ENCODE measurements at places on chromosomes 13 and 19.

- no peak for DNase-seq
These were observed 112.3 kb upstream of the ZNF507 start for GRCh38 chr19:32233091-32233490.

DNA sequence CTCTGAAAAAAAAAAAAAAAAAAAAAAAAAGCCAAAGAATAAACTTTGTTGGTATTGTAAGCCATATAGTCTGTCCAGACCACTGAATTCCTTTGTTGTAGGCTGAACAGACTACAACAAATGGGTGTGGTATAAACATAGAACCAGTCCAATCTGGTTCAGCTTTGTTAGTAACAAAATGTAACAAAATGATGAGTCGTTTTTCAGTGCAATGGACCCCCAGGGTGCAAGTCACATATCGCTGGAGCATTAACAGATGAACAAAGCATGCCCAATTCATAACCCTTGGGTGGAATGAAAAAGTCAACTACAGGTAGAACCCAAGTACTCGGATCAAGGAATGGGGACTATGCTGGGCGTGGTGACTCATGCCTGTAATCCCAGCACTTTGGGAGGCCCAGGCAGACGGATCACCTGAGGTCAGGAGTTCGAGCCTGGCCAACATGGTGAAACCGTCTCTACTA is 13.6 kb upstream of the FCHO1 start:
- DNase-seq = no peak

- DNase-seq = no peak
These were observed 4.3 kb downstream of the OR7A5 start for GRCh38 chr19:14830702-14831101.

DNA sequence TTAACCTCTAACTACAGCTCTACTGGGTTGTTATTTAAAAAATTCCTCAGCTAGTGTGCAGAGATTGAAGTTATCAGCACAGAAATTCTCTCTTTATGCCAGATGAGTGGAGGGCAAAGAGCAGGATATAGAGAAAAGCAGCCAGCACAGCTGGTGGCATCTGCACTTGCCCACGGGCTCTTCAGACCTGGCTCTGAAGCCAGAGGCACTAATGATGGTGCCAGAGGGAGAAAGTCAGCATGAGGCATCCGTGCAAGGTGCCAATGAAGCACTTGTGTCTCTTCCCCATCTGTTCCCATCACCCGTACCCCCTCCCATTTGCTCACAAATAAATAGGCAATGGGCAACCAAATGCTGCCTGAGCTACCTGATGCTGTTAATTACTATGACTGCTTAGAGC is 138.9 kb downstream of the OLFM4 start:
- DNase-seq = no peak

- DNase-seq = no peak
These were observed 601.8 kb downstream of the SLITRK6 start for GRCh38 chr13:85197431-85197830.

GRCh38 chr19:3844596-3844995 is 24.2 kb downstream of the ZFR2 start:
- no peak for DNase-seq

- peak; percentile 31 for DNase-seq
These were observed 583 bp upstream of the ZNF480 start for GRCh38 chr19:52296400-52296772.

GRCh38 chr13:99463646-99464397 is 37.5 kb upstream of the TM9SF2 start:
- no peak for DNase-seq

DNA sequence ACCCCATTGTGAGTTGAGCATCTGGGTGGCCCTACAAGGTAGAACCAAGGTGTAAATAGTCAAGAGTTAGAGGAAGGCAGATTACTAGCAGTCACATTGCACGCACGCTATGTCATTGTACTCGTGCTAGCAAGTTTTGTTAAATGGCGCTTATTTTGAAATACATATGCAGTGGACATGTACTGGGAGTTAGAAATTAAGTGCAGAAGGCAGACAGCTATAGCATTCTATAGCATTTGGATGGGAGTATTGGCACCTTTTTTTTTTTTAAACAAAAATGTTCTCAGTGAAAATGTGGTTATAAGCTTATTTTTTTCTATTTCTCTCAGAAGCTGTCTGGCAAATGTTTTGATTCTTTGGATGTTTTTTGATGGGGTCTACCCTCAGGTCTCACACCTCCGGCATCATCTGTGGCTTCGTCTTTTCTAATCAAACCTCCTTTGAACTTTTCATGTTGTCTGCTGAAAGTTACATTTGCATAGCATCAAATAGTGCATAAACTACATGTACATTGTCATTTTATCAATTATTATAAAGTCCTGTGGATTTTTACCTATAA is 68.1 kb downstream of the ARHGEF7 start:
- DNase-seq = no peak

- no peak for DNase-seq
These were observed 41.7 kb upstream of the WDFY2 start for GRCh38 chr13:51542346-51543242.

- no peak for DNase-seq
These were observed 45.2 kb upstream of the URI1 start for GRCh38 chr19:29896802-29897201.

- no peak for DNase-seq
These were observed 190.7 kb downstream of the DNAJC15 start for GRCh38 chr13:43214124-43214523.

DNA sequence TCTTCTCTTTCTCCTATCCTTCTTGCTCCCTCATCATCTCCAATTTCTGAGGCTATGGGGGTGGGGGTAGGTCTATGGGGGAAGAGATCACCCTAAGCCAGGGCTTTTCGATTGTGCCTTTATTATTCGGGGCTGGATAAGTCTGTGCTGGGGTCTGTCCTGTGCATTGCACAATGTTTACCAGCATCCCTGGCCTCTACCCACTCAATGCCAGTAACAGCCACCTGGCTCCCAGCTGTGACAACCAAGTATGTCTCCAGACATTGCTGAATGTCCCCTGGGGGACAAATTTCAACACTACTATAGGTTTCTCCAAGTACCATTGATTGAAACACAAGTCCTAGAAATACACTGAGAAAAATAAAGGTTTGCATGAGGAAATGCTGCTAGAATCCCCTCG is 13.2 kb downstream of the CBY2 start:
- no peak for DNase-seq

DNA sequence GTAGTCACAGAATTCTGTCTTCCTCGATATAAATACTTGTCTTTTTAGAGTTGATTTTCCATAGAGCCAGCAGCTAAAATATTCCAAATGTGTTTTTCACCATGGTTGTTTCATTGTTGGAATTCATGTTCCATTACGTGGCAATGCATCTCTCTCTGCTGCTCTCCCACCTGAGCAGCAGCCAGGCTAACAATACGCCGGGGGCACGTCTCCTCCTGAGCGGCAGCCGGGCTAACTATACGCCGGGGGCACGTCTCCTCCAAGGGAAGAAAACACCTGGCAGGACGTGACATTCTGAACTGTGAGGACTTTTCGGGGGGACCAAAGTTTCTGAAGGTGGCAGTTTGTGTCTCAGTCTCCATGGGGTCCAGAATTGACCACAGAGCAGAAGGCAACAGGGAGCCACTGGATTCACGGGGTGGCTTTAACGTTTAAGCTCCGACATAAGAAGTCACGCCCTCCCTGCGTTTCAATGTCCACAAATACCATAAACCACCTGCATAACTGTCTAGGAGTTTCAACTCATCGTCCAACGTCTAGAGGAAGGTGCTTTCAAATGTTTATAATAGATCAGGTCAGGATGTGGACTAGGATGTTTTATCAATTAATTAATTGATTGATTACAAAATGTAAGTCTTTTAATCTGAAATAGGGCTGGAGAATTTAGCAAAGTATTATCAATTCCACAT is 15.1 kb downstream of the PLPP2 start:
- DNase-seq = no peak

GRCh38 chr13:49998714-49999624 is 2.1 kb downstream of the TRIM13 start:
- no peak for DNase-seq

GRCh38 chr13:39233519-39233918 is 195.3 kb downstream of the NHLRC3 start:
- DNase-seq = no peak

- no peak for DNase-seq
These were observed 6.9 kb upstream of the FBXL3 start for GRCh38 chr13:77033717-77034302.

DNA sequence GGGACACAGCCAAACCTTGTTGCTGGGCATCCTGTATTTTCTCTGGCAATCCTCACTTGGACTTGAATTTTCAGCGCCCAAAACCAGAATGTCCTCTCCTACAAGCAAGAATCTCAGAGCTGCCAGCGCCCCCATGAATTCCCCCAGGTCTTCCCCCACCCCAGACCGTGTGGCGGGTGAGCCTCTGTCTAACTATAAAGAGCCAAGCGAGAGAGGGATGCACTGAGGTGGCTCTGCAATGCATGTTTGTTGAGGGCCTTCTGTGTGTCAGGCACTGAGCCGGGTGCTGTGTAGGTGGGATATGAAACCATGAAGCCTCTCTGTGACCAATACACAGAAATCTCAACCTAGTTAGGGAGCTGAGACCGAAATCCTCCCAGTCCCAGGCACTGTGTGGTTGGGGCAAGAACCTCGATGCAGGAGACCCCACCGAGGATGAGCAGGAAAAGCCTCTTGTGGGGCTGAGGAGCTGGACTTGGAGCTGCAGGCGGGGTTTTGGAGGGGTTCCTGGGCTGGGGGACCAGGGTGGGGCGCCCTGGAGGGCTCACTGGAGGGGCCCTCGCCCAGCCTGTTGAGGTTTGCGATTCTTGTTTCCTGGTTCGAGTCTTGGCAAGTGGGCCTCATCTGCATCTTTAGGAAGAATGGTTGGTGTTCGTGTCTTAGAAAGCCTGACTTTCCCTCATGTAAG is 12.4 kb upstream of the PROZ start:
- no peak for DNase-seq

All from NCI-H2029 (cell line).